ENCODE measurements at places on chromosomes 12 and 14.

- DNase-seq, result no peak
These were observed 30.4 kb upstream of the PPP2R5E start for GRCh38 chr14:63573581-63573980.

DNA sequence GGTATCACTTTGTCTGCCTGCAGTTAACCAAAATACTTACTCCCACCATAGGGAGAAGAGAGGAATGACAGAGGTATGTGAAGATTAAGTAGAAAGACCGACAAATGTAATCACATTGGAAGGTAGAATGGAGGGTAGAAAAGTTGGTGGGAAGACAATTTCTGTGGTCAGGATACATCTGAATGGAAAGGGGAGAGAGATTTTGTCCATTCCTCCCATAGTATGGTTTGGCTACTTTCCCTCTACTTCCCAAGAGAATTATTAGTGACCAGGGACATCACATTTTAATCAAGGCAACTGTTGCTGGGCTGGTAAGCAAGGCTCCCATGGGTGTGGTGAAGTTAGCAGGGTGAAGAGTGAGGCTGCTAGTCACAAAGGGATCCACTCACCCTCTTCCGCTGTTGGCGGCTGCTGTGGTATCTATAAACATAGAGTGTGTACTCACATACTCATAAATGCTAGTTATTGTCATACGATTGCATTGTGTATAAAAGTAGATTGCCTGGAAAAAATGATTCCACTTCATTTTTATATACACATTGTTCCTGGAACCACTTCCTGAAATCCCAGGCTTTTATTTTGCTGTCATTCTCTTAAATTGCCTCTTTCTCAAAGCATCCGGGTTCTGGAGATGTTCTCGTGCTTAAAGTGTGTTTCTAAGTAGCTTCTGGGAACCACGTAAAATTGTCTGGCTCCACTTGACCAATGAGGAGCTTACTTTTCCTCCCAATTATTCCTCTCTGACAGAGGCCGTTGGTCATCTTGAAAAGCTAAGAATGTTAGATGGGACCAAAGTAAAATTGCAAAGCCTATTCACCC, 413.1 kb downstream of the ZFP36L1 start:
- DNase-seq, result no peak

- peak; percentile 73 for DNase-seq
These were observed 197.0 kb upstream of the AMIGO2 start for GRCh38 chr12:47276621-47277309.

GRCh38 chr12:6647083-6647604, at the start of gene ACRBP:
ACRBP (minus strand) TSS chr12:6647432; CDS start chr12:6647366, 66 bp downstream.
- DNase-seq, result no peak

DNA sequence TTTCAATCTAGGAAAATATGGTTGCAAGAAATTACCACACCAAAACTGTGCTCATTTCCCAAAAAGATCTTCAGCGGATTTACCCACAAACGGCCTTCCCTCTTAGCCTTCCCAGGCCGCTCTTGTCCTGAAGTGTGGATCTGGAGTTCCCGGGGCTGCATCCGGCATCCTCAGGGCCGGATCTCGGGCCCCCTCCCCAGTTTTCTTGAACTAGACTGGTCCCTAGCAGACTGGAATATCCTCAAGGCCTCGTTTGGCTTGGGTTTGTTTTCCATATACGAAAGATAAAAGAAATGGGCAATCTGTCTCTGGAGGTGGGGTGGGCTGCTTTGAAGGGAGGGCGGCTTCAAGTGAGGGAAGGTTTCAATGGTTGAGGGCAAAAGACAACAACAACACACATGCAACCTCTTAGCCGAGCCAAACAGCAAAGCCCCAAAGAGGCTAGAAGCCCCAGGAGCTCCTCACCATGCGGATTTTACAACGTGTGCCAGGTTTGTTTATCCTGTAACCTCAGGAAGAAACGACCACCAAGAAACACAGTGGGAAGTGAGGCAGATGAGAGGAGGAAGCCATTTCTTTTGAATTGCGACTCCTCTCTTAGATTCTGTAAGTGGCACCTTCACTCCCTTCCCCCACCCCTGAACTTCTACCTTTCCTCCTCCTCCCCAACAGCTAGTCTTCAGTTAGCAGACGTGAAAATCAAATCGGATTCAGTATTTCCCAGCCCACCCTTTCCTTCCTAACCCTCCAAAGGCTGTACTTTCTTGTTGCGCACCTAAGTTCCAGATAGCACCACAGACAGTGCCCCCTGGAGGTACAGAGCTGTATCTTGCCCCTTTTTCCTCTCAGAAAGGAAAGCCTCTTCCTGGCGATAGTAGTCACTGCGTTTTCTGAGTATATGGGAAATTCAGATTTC, 2.6 kb downstream of the MYF6 start:
- DNase-seq, result peak; percentile 2

- DNase-seq, result no peak
These were observed 1.3 kb downstream of the OTOGL start for GRCh38 chr12:80100591-80100990.

- DNase-seq, result no peak
These were observed 33.6 kb downstream of the ADGRD1 start for GRCh38 chr12:130987151-130987931.

DNA sequence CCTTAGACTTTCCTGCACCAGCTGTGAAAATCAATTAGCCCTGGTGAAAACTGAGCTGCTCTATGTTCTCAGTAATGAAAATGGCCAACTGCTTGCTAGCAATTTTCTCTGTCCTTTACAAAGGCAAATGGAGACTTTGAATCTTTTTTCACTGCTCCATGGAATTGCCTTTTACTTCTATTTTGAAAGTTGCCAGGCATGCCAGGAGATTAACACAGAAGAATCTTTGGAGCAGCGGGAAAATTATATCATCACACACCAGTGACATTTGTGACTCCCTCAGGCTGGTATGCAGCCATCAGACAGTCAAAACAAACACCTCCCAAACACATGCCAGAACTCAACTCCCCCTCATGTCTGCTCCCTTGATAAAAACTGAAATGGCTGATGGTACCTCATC, 872.0 kb upstream of the FLRT2 start:
- no peak for DNase-seq

All from activated CD4-positive, alpha-beta T cell treated with anti-CD3 and anti-CD28 coated beads, Interleukin-2, Interleukin-4, amounts not matched to agents 100 ng/mL and 50 ng/mL, durations not matched to agents 16 hours and 8 hours (primary cell).